ENCODE measurements at places on chromosomes 3 and 15.

- DNase-seq, result no peak
Measured at GRCh38 chr15:25718169-25718536, 145.0 kb downstream of the ATP10A start.

DNA sequence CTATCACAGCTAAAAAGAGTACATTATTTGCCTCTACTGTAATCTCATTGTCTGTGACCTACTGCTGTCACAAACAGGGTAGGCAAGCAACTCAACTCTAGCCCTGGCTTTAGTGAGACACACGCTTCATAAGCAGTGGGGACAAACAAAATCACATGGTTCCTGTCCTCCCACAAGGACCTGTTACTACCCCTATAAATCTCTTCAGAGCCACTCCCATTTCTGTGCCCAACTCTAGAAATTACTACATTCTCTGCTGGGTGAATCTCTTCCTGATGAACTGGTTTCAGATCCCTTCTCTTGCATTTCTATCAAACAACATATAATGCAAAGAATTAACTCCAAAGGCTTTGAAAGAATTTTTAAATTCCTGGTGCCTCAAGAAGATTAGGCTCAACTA, 117.3 kb downstream of the DMXL2 start:
- no peak for DNase-seq

- DNase-seq, result no peak
Measured at GRCh38 chr15:57528940-57529565, 62.7 kb upstream of the MYZAP start.

- no peak for DNase-seq
Measured at GRCh38 chr15:62641825-62642224, 400.7 kb upstream of the TPM1 start.

- DNase-seq, result no peak
Measured at GRCh38 chr3:127886231-127886955, 28.6 kb upstream of the KBTBD12 start.

GRCh38 chr15:70521576-70522322, 241.6 kb downstream of the UACA start:
- DNase-seq, result no peak

GRCh38 chr15:47614360-47615011, 102.8 kb upstream of the SEMA6D start:
- DNase-seq, result no peak

DNA sequence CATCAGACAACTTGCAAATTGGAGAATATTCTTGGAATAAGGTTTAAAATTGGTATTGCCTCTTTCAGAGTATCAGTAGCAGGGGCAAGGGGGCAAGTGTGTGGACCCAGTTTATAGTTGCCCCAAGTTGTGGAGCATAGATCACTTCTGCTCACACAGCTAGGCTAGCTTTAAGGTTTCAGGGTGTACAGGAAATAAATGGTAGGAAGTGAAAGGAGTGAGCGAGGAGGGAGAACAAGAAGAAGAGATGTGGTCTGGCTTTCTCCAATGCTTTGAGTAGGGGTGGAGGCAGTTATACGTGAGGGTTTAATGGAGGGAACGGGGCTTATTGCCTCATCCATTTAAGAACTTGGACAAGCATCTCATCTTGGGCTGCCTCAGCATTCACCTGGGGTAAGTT, 290.0 kb upstream of the CFAP20DC start:
- DNase-seq, result no peak

- no peak for DNase-seq
Measured at GRCh38 chr15:63402498-63403253, 21.0 kb upstream of the CA12 start.

- DNase-seq, result no peak
Measured at GRCh38 chr3:171468296-171468906, 8.2 kb upstream of the TNIK start.

- DNase-seq, result no peak
Measured at GRCh38 chr15:50353251-50353974, 1.6 kb downstream of the GABPB1 start.

- DNase-seq, result no peak
Measured at GRCh38 chr3:134974624-134975023, 179.6 kb downstream of the EPHB1 start.

- DNase-seq, result no peak
Measured at GRCh38 chr3:160003520-160004128, 15.0 kb downstream of the IL12A start.

DNA sequence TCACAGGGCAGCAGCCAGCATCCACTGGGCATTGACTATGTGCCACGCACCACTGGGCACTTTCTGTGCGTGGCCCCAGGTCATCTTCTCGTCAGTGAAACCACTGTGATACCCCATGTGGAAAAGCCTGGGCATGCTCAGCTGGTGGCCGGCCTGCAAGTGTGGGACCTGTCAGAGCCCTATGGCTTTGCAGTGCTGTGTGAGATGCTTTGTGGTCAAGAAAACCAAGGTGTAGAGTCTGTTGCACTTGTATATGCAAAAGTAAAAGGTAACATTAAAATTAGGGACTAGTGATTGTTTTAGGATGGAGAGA, 69.5 kb downstream of the PGPEP1L start:
- DNase-seq, result no peak

GRCh38 chr3:81744366-81744765, 17.1 kb downstream of the GBE1 start:
- DNase-seq, result no peak

GRCh38 chr3:14685179-14685578, 10.2 kb downstream of the C3orf20 start:
- DNase-seq, result no peak

GRCh38 chr3:71149959-71150954, 433.3 kb downstream of the FOXP1 start:
- no peak for DNase-seq

DNA sequence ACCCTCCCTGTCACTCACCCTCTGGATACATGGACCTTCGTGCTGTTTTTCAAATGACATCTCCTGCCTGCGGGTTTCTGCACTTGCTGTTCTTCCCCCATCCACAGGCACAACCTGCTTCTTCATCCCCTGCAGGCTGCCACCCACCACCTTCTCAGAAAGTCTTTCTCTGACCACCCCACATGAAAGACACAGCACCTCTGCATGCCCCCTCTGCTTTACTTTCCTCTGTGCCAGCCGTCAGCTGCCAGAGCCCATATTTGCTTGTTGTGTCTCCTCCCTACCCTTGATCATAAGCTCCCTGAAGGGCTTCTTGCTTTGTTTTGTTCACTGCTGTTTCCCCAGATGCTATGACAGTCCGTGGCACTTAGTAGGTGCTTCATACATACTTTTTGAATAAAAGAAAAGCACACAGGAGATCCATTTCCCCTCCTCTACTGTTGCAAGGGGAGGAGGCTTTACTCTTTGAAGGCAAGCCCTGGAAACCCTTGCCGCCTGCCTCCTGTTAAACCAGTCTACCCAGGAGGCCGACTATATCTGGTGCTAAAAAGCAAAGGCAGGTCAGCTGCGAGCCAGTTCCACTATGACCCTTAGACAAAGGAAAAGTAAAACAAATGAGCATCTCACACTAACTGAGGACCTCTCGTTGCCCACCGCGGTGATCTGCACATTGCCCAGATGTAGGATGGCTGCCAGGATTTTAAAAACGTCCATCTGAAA, 31.9 kb downstream of the MYO5C start:
- no peak for DNase-seq

DNA sequence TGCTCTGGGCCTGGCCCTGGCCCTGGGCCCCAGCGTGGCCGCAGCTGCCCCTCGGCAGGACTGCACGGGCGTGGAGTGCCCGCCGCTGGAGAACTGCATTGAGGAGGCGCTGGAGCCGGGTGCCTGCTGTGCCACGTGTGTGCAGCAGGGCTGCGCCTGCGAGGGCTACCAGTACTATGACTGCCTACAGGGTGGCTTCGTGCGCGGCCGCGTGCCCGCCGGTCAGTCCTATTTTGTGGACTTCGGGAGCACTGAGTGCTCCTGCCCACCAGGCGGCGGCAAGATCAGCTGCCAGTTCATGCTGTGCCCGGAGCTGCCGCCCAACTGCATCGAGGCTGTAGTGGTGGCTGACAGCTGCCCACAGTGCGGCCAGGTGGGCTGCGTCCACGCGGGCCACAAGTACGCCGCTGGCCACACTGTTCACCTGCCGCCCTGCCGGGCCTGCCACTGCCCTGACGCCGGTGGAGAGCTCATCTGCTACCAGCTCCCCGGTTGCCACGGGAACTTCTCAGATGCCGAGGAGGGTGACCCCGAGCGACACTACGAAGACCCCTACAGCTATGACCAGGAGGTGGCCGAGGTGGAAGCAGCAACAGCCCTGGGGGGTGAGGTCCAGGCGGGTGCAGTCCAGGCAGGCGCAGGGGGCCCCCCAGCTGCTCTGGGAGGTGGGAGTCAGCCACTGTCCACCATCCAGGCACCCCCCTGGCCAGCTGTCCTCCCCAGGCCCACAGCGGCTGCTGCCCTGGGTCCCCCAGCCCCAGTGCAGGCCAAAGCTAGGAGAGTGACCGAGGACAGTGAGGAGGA, 21.7 kb downstream of the FBLN2 start:
- no peak for DNase-seq

- no peak for DNase-seq
Measured at GRCh38 chr3:122640437-122640999, 40.1 kb upstream of the PARP14 start.

DNA sequence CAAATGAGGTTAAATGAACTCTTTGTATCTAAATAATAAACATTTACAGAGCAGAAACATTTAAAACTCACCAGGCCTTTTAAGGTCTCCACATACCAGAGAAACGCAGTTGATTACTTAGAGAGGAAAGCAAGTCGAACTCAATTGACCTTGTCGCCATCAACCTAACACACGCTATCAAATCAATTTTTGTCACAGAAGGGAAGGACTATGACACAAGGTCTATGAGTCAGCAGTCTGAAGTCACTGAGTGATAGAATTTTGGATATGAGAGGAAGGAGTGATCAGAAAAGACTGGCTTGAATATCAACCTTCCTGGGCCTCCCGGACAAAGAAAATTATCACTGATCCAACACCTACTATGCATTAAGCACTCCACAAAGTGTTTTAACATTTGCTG, 514.4 kb upstream of the ZNF385D start:
- DNase-seq, result no peak

DNA sequence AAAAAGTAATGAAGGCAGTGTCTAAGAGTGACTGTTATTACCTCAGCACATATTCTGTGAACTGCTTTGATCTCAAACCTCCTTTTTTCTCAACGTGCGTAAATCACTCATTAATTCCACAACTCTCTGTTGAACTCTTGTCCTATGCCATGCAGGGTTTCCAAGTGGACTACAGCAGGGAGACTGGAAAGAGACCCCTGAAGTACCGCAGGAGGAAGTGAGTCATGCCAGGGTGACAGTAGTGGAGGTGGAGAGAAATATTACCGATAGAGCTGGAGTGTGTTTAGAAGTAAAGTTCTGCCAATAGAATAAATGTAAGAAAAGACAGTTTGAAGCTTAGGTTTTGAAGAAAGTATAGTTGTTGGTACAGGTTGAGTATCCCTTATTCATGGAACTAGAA, 908.9 kb downstream of the ROBO1 start:
- DNase-seq, result no peak

GRCh38 chr15:72117486-72118016, 399 bp downstream of the MYO9A start:
- DNase-seq, result peak; percentile 36

DNA sequence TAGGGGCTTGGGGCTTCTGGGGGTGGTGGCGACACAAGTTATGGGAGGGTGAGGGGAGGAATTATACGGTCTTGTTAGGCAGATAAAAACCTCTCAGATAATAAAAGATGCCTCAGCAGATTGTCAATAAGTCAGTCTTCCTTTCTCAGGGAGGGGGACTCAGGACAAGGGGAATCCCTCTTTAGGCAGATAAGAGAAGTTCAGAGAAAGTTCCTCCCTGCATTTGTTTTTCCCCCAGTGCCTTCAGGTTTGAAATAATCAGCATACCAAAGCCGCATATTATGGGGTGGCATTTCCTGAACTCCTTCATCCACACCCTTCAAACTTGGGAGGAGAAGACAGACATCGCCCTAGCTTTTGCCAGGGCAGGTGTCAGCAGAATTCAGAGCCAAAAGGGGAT, 8.5 kb downstream of the PPCDC start:
- DNase-seq, result no peak

DNA sequence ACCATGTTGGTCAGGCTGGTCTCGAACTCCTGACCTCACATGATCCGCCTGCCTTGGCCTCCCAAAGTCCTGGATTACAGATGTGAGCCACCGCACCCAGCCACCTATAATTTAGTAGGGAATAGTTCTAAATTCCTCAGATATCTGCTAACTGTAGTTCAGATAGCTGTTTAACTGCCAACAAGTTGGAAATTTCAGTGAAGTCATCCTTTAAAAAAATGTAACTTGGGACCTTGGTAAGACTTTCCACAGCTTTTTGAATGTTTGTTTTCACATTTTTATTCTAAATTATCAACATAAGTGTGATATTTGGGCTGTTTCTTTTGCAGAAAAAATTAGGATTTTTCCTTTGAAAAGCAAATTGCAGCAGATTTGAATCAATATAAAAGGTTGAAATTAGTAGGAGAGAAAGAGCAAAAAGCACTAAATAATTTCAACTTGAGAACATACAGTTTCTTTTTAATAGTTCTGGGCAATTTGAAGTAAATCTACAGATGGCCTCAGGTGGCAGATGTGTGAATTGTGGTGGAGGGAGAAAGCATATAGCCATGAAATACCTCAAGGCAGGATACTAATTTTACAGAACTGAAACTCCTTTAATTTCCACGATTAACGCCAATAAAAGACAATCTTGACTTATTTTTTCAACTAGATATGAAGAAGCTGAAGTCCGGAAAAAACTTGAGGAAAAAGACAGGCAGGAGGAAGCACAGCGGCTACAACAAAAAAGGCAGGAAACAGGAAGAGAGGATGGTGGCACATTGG, 34.3 kb downstream of the USP8 start:
- DNase-seq, result no peak

GRCh38 chr3:150365132-150365604, 42.9 kb upstream of the TSC22D2 start:
- DNase-seq, result no peak

- DNase-seq, result no peak
Measured at GRCh38 chr3:98602078-98602678, 8.8 kb upstream of the CPOX start.

- DNase-seq, result no peak
Measured at GRCh38 chr3:150443331-150443741, 35.2 kb downstream of the TSC22D2 start.

DNA sequence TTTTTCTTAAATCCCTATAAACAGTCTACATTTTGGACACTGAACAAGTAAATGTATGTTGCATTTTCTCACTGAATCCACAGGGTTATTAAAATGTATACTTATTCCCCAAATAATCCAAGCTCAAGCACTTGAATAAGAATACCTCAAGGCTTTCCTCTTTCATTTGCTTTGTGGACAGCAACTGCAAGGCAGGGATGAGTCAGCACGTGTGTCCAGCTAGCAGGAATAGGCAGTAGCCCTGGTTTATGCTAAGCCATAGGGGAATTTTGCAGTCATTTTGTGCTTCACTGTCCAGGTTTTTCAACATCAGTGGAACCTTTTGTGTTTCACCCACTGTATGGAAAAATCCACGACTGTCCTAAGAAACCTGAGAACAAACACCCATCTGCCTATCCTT, 96.7 kb upstream of the KCNMB2 start:
- no peak for DNase-seq

GRCh38 chr3:164459521-164460151, 618.7 kb downstream of the SI start:
- DNase-seq, result no peak
